Activated CD4-positive, alpha-beta T cell treated with anti-CD3 and anti-CD28 coated beads, Interleukin-2, amount 50 U/mL, for 24 hours (primary cell): ENCODE measurements at places on chromosomes 6 and 20.
A peak's percentile ranks its signal among the peaks of the same experiment; 100 is the strongest.

- DNase-seq = no peak
Observed at GRCh38 chr6:155309150-155309549, 5.1 kb downstream of the TFB1M start.

DNA sequence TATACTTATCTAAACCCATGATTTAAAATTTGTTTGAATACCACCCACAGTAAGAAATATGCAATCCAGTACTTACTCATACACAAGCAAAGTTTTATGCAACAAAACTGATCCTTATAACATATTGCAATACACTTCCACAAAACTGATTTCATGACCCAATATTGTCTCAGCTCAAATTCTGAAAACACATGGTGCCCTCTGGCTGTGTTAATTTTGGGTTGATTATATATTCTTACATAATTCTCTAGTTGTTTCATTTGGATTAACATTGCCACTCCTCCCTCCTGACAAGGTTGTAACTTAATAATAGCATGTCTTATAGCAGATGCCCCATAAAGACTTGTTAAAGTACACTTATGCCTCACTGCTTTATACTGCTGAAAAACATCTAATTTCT is 73.0 kb upstream of the TULP1 start:
- DNase-seq = no peak

GRCh38 chr6:29992807-29993206 is 50.5 kb downstream of the HLA-A start:
- DNase-seq = no peak

DNA sequence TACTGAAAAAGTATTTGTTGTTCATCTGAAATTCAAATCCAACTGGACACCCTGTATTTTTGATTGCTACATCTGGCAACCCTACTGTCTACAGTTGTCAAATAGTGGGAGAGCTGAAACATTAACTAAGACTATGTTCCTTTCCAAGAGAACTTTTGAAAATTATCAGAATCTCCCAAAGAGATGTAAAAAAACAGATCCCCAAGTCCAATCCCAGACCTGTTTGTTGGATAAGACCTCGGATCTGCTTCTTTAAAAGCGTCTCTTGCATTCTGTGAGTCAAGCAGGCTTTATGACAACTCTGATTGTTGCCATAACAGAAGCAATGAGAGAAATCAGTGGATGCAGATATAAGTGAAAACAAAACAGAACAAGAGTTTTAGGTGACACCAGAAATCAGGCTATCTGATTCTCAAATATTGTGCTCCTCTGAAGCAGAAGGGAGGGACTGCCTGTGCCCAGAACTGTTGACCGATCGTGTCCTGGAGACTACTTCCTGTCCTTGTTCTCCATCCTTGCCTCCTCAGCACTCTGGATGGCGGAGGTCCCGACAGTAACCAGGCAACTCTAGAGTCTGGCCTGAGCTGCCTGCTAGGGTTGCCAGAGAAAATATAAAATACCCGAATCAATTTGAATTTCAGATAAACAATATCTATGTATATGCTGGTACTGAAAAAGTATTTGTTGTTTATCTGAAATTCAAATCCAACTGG is 853.8 kb downstream of the MAFB start:
- DNase-seq = no peak

- DNase-seq = no peak
Observed at GRCh38 chr20:48697845-48698491, 129.8 kb downstream of the PREX1 start.

GRCh38 chr6:134632024-134632423 is 314.1 kb upstream of the SGK1 start:
- DNase-seq = no peak

- DNase-seq = no peak
Observed at GRCh38 chr20:4060856-4061695, 45.7 kb upstream of the RNF24 start.

DNA sequence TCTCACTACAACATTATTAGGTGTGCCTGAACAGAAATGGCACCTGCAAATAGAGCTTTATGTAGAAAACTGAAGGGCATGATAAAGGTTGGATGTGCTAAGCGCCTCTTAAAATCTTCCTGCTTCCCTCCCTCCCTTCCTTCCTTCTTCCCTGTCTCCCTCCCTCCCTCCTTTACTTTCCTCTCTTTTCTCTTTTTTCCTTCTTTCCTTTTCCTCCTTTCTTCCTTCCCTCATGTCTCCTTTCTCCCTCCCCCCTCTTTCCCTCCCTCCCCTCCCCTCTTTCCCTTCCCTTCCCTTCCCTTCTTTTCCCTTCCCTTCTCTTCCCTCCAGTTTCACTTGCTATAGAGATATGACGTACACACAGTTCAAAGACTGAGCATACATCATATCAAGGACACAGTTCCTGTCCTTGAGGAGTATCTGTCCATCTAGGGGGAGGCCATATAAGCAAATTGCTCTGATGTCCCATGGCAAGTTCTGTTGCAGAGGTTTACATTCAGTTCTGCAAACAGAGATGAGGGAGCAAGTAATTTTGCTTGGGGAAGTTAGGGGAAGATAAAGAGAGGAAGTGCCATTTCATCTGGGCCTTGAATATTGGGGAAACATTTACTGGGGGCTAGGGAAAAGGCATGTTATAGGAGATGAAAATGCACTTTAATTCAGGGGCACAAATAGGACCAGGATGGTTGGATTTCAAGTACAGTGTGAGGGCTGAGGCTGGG is 79.0 kb upstream of the EEF1E1 start:
- no peak for DNase-seq

DNA sequence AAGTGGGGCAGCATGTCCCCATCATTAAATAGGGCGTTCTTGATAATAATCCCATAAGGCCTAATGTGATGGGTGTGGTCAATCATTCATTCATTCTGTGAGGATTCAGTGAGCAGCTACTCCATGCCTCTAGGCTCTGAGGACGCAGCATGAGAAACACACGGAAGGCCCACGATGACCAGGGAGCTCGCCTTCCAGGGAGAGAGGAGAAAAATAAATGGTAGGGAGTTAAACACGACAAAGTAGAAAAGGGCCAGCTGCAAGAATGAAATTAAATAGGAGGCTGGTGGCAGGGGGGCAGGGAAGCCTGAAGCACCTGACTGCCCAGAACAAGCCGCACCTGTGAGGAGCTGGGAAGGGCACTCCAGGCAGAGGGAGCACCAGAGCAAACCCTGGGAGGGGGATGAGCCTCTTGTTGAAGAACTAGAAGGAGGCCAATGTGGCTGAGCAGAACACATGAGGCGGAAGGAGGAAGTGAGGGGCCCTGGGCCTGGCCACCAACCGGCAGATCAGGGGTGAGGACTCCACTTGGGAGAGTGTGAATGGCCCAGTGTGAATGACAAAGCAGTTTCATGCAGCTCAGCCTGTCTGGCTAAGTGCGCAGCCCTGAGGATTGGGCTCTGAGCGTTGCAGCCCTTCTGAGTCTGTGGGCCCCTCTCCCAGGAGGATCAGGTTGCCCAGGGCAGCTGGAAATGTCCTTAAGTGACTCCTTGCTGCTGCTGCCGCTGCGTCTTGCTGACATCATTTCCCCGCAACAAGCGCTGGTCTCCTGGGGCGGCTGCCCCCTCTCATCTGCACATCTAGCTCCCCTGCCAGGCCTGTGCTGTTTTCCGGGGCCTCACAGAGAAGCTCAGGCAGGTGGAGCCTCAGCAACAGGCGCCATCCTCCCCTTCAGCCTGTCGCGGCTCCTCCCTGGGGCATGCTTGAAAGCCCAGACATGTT is 99.9 kb downstream of the CDH26 start:
- no peak for DNase-seq

DNA sequence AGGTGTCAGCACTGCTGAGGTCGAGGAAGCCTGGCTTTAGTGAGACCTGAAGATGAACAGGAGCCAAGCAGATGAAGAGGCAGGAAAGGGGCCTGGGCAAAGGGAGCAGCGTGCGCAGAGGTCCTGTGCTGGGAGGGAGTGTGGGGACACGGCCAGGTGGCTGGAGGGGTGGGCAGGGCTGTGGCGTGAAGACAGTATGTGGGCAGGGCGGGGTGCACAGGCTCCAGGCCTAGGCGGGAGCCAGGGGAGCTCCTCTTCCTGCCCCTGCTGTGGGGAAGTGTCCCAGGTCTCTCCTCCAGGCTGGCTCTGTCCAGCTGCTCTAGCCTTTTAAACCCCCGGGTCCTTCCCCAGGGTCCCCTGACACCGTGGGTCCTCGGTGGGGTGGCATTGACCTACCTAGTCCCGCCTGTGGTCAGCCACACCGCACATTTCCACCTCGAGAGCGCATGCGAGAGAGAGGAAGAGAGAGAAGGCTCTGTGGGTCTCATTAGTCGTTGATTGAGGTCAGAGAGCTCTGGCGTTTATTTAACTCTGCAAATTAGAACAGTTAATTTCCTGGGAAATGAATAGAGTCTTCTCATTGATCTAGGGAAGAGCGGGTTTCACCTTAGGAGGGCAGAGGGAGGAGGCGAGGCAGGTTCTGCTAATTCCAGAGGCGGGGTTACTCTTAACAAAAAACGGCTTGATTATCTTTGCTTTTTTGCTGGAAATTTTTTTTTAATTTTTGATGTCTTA is 68.8 kb downstream of the CDH4 start:
- DNase-seq = no peak

- DNase-seq = no peak
Observed at GRCh38 chr6:106290954-106291353, 34.6 kb downstream of the ATG5 start.

- DNase-seq = no peak
Observed at GRCh38 chr20:22423190-22423832, 161.1 kb downstream of the FOXA2 start.

GRCh38 chr20:59314997-59315396 is 14.6 kb downstream of the EDN3 start:
- DNase-seq = no peak

GRCh38 chr6:157187182-157188083 is 135.9 kb downstream of the TMEM242 start:
- DNase-seq = no peak

DNA sequence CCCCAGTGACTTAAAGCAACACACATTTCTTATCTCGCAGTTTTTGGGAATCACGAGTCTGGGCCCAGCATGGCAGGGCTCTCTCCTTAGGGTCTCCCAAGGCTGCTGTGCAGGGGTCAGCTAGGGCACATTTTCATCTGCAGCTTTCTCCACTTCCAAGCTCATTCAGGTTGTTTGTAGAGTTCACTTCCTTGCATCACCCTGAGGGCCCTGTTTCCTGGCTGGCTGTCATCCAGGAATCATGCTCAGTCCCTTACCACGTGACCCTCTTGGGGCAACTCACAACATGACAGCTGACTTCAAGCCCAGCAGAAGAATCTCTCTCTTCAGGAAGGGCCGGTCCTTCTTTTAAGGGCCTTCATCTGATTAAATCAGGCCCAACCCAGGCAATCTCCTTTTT is 21.3 kb downstream of the SNAP25 start:
- DNase-seq = no peak

GRCh38 chr6:50724381-50725124 is 11.2 kb downstream of the TFAP2D start:
- DNase-seq = no peak

- DNase-seq = no peak
Observed at GRCh38 chr6:39083231-39083634, 31.8 kb downstream of the SAYSD1 start.

DNA sequence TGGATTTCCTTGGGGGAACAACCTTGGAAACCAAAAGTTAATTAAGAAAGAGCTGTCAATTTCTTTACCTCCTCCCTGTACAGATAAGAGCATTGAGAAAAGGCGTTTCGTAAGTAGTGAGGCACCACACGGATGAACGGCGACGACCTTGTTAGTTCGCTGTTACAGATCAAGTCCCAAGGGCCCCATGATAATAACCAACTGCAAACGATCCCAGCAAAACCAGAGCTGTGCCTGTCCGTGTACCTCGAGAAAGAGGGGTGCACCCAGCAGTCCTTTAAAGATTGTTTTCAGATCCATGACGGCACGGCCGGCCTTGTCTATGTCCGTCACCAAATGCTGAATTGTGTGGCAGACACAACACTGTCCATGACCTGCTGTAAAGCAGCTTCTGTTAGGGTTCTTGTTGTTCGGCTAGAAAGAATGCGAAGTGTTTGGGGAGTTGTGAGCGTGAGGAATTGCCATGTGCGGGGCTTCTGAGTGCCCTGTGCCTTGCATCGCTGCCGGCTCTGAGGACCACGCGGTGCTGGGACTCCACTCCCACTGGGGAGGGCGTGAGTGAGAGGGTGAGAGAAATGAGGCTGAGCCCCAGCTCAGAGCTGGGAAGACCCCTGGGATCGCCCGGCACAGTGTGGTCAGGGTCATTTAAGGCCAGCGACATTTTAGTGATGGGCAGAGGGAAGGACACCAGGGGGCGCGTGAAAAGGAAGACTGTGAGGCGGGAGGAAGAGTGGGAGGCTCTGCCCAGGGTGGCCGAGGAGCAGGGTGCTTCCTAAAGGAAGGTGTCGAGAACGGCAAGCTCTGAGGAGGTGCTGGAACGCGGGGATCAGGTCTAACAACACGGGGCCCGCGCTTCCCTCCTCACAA is 136.8 kb upstream of the RPS6KA2 start:
- DNase-seq = no peak

GRCh38 chr6:37056112-37056403 is 50.6 kb downstream of the FGD2 start:
- DNase-seq = no peak

DNA sequence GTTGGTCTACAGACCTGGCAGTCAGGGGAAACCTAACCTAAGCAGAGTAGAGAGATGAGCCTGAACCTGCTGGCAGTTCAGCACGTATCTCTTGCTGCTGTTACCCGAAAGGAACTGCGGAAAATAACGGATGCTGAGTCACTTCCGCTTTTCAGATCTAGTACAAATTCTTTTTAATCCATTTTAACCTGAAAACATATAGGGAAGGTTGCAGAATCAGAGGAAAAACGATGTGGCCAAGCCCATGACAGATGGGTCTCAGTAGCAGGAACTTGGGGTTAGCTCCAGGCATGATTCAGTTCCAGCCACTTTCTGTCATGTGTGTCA is 351.9 kb upstream of the PRND start:
- DNase-seq = no peak

- no peak for DNase-seq
Observed at GRCh38 chr6:85470023-85470410, 20.1 kb downstream of the NT5E start.

DNA sequence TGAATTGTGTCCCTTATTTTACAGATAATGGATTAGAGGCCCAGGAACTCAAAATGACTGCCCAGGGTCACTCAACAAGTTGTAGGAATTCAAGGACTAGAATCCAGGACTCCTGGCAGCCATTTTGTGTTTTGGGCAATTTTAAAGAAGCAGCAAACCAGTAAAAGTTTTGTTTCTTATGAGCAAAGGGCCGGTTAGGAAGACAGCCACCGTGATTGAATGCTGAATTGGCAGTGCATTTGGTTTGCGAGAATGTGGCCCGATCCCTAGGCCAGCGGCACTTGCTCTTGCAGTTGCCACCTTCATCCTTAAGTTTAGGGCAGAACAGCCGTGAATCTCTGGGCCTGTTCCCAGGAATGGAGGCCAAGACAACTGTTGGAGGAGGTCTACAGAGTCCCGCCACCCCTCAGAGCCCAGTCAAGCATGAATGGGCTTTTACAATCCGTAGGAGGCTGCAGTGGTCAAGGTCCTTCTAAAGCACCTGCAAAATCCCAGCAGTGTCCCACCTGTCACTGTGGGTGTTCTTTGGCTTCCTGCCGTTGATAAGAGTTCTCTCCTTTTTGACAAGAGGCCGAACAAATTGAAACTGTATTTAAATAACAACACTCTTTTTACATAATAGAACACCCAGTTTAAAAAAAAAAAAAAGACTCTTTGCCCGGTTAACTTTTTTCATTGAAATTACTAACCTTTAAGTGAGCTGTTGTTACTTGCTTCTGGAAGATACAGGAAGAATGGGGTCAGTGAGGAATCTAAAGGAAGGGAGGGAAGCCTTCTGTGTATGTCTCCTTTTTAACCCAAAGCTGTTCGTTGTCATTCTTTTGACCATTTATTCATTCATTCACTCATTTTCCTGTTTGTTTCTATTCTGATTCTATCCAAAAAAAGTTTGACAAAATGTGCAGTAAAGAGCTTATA is 68.7 kb downstream of the PHACTR2 start:
- no peak for DNase-seq

GRCh38 chr6:27188061-27188884 is 59.2 kb upstream of the PRSS16 start:
- DNase-seq = peak; percentile 19
